ENCODE measurements at places on chromosomes 3 and 15.

GRCh38 chr15:85284497-85284896 is 95.9 kb upstream of the AKAP13 start:
- DNase-seq, result no peak

DNA sequence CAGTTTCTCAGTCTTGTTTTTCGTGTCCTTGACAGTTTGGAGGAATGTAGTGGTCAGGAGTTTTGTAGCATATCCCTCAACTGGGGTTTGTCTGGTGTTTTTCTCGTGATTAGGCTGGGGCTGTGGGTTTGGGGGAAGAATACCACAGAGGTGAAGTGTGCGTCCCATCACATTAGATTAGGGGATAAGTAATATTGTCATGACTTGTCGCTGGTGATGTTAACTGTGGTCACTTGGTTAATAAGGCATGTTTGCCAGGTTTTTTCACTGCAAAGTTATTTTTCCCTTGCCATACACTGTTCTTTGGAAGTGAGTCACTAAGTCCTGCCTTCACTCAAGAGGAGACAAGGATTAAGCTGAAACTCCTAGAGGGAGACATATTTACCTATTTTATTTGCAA is 39.1 kb downstream of the PAK2 start:
- no peak for DNase-seq

GRCh38 chr3:72255191-72255590 is 470.2 kb upstream of the PROK2 start:
- DNase-seq, result no peak

DNA sequence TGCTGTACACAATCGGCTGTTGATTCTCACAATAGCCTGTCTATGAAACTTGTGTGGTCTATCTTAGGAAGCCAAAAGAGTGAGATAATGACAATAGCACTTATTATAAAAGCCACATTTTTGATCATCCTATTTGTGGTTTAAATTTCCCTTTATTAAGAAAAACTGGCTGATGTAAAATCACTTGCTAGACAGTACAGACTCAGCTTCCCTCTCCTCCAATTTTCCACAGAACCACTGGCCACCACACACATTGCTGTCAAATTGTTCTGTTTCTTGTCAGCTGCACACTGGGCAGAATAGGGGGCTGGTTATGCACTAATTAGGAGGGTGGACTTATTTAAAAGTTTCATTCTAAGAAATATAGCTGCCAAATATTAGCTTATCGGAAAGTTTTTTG is 425.9 kb downstream of the EPHA3 start:
- no peak for DNase-seq

- DNase-seq, result no peak
Measured at GRCh38 chr15:40992241-40992741, 39.0 kb downstream of the CHAC1 start.

- no peak for DNase-seq
Measured at GRCh38 chr3:57796261-57796660, 40.2 kb downstream of the SLMAP start.

DNA sequence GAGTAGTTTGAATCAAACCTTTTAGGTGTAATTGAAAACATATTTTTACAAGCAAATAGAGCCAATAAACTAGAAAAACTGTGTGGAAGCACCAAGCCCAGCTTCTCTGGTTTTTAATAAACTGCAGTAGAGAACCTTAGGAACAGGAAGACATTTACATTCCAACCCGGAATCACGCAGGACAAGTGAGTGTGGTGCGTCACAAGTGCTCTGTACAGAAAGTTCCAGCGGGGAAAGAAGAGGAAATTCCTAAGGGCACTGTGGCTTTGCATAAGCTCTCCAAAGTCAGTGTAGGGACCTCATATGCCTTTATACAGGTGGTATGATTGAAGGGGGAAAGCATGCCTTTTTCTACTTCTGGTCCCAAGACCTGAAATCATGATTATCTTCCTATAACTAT is 21.6 kb downstream of the COL8A1 start:
- no peak for DNase-seq

DNA sequence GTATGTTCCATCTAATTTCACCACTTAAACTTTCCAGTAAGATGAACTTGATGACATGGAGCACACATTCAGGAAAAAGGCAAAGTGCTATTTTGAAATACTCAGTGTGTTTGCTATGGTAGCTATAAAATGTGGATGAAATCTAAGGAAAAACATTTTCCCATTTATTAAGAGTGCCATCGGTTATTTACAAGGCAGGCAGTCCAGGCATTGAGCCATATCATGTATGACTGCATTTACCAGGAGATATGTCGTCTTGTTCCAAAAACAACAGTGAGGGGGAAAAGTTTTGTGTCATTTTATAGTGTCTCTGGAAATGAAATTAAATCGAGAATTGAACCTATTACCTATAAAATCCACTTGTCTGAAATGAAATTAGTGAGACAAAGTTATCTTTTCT is 13.7 kb downstream of the ANXA2 start:
- DNase-seq, result no peak

- DNase-seq, result no peak
Measured at GRCh38 chr3:140023616-140024530, 88.9 kb downstream of the CLSTN2 start.

DNA sequence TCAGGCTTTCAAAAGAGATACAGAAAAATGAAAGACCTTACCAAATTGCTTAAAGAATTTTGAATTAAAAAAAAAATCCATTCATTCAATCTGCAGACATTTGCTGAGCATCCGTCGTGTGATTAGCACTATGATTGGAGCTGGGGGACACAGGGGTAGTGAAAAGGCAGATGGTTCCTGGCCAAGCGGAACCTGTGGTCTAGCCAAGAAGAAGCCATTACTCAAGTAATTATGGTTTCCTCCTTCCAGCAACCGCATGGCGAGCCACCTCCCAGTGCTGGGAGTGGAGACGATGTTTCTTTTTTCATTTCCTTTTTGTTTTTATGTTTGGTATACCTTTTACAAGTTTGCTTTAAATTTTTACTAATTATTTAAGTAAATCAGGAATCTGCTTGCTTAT is 140.2 kb downstream of the CACNA2D3 start:
- no peak for DNase-seq

DNA sequence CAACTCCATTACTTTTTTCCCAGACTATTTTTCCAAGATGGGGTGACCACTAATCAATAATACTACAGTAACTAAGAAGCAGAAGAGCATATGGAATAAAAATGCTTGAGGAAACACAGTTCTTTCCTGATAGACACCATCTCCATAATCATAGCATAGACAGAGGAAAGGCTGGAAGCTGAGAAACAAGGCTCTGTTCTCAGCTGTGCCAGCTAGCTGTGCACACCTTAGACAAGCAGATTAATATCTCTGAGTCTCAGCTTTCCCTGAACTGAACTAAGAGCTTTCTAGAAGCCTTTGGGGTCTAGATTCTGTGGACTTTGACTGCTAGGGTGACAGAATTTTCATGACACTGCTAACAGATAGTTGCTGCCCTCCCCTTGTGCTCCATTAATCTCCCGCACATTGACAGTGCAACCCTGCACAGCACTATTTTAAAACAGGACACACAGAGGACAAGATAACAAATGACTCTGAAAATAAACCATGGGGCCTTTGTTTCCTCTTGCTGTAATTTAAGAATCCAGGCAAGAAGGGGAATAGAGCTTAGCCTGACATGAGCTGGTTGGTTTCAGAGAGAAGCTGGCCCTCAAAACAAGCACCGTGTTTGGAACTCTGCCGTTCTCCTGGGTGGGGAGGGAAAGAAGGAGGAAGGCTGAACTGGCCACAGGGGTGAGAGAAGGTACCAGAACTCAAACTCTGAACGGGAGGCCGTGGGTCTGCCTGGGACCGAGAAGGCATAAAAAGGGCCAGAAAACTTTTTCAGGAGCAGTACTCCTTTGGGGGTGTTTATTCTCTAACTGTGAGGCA is 67.4 kb downstream of the ATP13A5 start:
- DNase-seq, result no peak

DNA sequence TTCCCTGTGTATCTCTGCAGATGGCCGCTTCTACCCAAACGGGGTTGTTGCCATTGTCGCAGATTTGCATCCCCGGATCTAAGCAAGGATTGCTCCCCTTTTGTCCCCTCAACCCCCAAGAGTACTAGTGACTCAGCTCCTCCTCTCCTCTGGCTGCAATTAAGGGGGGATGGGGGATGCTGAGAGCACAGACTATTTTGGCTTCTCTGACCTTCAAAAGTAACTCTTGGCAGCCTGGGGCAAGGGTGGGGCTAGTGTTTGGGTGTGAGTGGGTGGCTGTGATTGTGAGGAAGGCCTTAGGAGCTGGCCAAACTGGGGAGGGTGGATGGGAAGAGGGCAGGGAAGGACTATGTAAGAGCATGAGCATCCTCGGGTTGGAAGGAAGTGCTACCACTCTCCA is 1.2 kb upstream of the MAP1A start:
- DNase-seq, result no peak

- DNase-seq, result no peak
Measured at GRCh38 chr3:68986496-68987208, 26.8 kb downstream of the EOGT start.

- no peak for DNase-seq
Measured at GRCh38 chr3:150035910-150036612, 65.4 kb upstream of the PFN2 start.

DNA sequence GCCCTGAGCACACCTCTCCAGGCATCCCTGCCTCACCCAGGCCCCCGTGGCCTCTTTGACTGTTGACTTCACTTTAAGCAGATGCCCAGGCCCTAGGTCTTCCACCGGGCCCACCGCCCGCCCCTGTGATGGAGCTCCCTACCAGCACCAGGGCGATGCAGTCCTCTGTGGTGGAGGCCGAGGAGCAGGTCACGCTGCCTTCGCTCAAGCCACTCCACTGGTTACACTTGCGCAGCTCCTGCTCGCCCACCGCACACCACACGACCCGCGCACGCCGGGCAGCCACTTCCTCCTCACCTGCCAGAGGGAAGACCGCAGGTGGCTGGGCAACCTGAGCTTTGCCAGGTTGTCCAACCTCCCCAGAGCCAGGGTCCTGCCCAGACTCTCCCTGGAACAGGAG is 16.0 kb downstream of the LTF start:
- no peak for DNase-seq

DNA sequence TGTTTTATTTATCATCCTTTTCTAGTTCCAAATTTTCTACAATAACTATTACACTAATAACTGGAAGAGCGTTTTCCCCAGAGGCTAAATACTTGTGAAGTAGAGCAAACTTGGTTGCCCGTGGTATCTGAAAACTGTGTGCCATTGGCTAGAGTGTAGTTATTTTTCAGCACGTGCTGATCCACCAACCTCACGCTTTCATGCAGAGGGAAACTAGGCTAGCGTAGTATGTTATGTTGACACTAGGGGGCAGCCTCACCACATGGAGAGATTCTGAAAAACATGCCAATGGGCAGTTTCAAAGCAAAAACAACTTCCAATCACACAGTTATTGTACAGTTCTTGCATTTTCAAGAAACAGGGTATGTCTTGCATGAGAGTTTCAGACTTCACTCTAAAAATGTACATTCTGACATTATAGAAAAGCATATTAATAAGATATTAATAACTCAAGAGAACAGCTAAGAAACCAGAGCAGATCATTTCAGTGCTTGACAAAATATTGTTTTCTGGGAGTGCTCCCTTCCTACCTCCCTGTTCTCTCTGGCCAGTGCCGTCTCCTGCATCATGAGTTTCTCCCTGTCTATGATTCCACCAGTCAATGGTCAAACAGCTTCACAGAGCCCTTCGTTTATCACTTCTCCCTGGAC is 39.7 kb downstream of the SPATA12 start:
- peak; percentile 32 for DNase-seq

DNA sequence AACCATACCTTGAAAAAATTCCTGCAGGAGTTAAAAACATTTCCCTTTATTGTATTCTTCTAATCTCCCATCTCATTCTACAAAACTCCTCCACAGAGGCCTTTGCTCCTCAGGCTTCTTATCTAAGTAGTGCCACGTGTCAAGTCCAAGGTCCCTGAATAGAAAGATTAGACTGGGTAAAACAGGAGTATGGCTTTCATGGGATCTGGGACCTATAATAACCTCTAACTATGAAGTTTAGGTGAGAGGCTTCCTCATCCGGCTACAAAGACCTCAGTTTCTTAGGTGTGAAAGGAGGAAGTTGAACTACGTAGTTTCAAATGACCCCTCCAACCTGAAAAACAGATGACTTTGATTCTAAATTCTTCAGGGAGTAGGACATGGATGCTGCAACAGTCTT is 20.0 kb downstream of the GPR15 start:
- no peak for DNase-seq

- no peak for DNase-seq
Measured at GRCh38 chr3:63364495-63364894, 86.4 kb downstream of the SYNPR start.

DNA sequence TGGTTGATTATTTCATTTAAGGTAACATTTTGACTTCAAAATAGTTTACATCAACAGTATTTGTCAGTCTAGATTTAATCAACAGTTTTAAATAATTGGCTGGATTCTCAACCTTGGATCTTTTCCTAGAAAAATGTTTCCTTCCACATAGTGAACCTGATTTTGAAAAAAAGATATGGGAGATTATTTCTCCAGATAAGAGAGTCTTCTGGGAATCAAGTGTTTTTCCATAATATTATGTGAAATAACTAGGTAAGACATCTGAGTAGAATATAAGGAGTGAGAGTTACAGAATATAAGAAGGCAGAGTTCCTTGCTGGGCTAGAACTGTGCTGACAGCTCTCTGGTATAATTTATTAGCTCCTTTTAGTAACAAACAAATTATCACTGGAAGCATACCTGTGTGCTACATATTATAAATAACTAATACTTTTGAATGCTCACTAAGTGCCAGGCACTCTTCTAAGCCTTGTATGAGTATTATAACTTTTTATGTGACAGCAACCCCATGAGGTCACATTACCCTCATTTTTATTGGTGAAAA is 18.8 kb upstream of the TNFSF10 start:
- no peak for DNase-seq
